Stimulated activated CD8-positive, alpha-beta memory T cell treated with anti-CD3 and anti-CD28 coated beads, Interleukin-2, amount 100 ng/mL, for 1 hour (primary cell): ENCODE measurements at places on chromosomes 11 and 22.

- no peak for DNase-seq
Measured at GRCh38 chr11:69121021-69121420, 34.7 kb upstream of the SMIM38 start.

DNA sequence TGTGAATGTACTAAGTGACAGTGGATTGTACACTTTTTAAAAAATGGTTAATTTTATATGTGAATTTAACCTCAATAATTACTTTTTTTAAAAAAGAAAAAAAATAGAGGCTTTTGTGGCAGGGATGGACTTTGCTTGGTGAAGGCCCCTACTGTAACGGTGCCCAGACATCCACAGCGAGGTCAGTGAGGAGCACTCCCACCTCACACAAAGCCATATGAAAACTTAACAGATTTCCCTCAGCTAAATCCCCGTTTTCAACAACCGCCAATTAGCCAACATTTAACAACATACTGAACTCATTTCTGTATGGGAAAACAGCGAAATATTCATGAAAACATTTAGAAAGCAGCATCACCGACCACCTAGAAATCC is 642 bp upstream of the C11orf58 start:
- DNase-seq: no peak

DNA sequence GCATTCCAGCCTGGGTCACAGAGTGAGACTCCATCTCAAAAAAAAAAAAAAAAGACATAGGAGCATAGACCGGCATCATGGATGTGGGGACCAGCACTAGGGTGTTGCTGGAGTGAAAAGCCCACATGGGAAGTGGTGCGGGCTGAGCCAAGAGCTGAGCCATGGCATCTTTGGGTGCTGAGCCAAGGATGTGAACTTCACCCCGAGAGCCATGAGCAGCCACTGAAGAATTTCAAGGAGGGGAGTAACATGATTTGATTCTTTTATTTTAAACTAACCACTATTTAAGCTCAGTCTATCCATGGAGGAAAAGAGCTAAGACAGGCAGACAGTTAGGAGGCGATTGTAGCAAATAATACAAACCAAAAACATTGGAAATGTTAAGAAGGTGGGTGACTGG is 57.4 kb downstream of the AHNAK start:
- no peak for DNase-seq

GRCh38 chr11:121886005-121886734 is 229.8 kb downstream of the BLID start:
- DNase-seq: no peak

DNA sequence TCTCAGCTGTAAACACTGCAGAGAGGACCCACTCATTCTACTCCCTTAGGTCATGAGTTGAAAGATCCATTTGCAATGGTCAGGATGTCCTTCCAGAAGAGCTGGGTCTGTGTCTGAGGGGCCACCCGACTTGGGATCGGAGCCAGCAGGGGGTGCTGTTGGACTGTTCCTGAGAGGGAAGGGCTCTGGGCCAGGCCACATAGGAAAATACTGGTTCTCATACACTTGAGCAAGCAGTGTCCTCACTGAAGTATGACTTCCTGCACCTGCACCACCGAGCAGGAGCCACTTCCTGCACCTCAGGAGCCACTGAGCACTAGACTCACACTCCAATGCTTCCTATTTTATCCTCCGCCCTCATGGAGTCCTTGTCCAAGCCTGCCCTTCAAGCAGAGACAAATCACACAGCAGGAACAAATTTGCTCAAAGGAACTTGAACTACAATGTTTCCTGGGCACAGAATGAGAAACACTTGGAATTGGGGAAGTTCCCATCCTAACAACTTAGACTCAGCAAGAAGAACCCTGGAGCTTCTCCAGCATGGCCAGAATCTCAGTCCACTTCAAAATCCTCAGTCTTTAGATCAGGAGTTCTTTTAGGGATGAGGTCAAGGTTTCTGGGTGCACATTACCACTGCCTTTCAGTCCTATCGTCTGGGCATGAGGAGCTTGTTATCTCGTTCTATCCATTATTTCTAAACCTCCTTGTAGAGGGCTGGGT is 36.6 kb upstream of the VPREB1 start:
- peak; percentile 74 for DNase-seq

DNA sequence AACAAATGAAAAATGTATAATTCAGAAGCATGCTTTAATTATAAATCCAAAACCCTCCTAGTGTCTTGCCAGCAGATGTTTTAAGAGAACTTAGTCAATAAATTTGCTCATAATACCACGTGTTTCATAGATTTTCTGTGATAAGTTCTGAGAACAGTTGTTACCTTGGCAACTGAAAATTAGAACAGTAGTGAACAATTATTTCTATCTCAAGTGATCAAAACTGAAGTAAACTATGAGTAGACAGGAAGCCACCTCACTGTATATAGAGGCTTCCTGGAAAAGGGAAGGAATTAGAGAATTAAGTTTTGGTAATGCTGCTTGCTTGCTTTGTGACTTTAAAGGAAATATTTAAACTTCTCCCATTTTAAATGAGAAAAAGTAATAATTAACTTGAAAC is 266.0 kb upstream of the ANO3 start:
- DNase-seq: no peak

GRCh38 chr11:103709371-103709770 is 327.1 kb upstream of the DDI1 start:
- DNase-seq: no peak

DNA sequence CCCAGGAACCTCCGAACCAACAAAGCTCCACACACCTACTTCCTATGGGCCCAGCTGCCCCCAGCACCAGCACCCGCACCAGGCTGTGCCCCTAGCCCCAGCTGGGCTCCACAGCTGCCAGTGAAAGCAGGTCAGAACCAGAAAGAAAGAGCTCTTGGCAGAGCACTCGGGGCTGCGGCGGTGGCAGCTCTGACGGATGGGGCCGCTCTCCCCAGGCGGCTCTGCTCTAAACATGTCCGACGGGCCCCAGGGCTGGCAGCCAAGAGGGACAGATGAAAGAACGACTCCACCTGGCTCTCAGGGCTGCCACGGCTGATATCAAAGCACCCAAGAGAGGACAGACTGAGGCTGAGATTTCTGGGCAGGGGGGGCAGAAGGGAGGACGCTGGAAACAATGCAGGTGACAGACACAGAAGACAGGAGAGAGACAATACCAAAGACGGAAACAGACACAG is 25.7 kb downstream of the LRFN4 start:
- DNase-seq: no peak

- no peak for DNase-seq
Measured at GRCh38 chr22:49295851-49296560, 531.7 kb downstream of the BRD1 start.

DNA sequence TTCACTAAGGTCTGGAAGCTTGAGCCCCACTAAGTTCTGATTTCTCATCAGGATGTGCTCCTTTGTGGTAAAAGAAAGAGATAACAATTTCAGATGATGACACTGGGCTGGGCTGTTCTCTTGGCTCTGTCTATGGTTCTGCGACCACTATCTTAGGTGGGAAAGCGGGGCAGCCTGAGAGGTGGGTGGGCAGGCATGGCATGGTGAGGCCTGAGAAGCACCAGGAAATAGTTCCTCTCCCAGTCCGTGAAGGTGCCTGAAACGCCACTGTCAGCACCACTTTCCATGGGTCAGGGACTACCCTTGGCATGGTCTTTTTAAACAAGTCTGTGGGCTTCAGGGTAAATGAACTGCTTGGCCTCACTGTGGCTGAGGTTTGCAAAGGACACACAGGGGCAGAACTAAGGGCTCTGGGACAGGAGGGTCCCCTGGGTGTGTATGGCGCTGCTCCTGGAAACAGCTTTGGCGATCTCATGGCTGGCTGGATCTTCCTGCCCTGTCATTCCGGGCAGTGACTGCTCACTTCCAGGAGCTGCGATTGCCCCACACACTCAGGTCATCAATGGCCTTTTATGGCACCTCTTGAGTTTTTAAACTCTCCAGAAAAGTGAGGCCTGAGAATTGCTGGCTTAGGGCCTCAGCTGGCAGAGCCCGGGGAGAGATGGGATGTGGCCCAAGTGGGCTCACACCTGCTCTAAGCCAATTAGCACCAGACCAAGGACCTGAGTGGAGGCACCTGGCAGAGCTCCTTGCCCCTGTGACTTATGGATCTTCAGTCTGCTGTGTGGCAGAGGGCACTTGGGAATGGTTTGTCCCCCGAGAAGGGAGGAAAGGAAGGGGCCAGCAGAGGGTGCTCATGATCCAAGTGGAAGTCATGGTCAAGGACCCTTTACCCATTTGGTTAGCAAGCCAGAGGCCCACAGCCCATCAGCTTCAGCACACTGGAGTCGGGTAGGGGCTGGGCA is 55.6 kb upstream of the LYVE1 start:
- no peak for DNase-seq

DNA sequence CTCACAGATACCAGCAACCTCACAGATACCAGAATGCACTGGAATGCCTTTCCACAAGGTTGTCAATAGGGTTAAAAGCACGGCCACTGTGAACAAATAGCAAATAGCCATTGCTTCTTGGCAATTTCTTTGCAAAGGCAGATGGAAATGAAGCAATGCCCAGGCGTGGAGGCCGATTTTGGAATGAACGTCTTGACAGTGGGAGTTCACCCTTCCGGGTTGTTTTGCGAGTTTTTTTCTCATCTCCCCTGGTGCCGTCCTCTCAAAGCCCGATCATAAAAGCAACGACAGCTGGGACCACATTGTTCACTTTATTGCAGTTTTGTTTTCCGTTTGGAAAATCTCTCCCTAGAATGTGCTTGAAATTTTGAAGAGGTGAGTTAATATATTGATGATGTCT is 38.0 kb upstream of the CD82 start:
- DNase-seq: no peak

DNA sequence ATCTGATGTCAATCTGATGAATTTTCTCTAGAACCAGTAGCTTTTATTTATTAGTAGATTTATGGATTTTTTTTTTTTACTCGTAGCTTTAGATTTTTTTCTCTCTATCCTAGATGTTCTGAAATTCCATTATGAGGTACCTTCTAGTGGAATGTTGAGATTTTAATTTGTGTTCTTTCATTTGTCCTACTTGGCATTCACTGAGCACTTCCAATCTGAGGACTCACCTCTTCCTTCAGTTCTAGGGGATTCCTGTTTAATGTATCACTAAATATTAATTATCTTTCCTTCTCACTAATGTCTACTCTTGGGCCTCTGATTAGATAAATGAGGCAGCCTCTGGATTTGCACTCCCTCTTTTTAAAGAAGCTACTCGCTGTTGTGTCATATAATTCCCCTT is 40.2 kb upstream of the WNT7B start:
- DNase-seq: no peak

- no peak for DNase-seq
Measured at GRCh38 chr11:2074266-2074825, 64.8 kb downstream of the IGF2 start.

DNA sequence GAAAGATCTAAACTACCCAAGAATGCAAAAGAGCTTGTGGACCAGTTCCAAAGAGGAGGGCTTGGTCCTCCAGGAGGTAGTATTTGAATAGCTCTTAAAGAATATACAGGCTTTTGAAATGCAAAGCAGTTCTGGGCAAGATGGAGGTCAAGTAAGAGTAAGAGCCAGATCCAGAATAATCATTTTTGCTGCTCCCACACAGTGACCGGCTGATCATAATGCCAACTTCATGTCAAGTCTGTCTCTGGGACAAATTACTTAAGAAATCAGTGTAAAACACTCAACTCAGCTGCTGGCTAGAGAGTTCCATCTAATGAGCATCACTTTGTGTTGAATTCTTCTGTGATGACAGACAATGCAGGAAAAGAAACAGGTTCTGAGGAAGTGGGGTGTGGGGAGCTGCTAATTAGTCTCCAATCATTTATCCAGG is 250.9 kb upstream of the NARS2 start:
- no peak for DNase-seq

- no peak for DNase-seq
Measured at GRCh38 chr11:59822989-59823566, 12.5 kb upstream of the MRPL16 start.

GRCh38 chr11:115869780-115870431 is 365.7 kb upstream of the CADM1 start:
- DNase-seq: no peak

GRCh38 chr11:70381350-70381749 is 17.0 kb upstream of the CTTN start:
- DNase-seq: no peak

- no peak for DNase-seq
Measured at GRCh38 chr11:65279279-65279678, 17.5 kb downstream of the POLA2 start.

DNA sequence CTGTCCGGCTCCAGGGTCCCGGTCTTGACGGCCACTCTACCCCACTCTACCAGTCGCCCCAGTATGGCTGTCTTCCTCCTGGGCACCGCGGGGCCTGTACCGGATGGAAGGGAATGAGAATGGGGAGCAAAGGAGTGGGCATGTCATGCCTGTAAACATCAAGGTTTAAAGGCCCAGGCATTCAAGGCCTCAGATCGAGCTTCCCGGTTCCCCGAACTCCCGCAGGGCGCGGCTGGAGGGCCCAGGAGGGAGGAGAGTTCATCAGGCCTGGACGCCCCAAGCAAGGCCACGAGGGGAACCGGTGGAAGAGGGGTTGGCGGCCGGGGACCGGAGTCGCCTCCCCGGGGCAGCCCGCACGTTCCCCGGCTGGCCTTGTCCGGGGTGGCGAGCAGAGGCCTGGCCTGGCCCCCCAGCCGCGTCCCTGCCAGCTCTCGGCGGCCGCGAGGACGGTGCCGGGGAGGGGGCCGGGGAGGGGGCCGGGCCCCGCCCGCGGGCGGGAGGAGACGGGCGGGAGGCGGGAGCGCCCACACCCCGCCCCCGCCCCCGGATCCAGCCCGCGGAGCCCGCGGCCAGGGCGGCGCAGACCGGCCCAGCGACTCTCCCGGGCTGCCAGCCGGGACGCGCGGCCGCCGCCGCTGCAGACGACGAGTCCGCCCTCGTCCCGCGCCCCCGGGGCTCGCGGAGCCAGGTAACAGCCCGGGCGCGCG is at the start of gene CDC42EP1:
Gene CDC42EP1 (plus strand): TSS at position 580 of the 707 bp plus-strand sequence. CDS start 5,870 bp downstream, outside the sequence.
- no peak for DNase-seq

- DNase-seq: no peak
Measured at GRCh38 chr11:60767388-60767811, 10.7 kb downstream of the MS4A15 start.

GRCh38 chr11:65571940-65572339 is 398 bp upstream of the FAM89B start:
- no peak for DNase-seq

- DNase-seq: peak; percentile 65
Measured at GRCh38 chr11:119323532-119324033, 6.7 kb upstream of the MCAM start.

DNA sequence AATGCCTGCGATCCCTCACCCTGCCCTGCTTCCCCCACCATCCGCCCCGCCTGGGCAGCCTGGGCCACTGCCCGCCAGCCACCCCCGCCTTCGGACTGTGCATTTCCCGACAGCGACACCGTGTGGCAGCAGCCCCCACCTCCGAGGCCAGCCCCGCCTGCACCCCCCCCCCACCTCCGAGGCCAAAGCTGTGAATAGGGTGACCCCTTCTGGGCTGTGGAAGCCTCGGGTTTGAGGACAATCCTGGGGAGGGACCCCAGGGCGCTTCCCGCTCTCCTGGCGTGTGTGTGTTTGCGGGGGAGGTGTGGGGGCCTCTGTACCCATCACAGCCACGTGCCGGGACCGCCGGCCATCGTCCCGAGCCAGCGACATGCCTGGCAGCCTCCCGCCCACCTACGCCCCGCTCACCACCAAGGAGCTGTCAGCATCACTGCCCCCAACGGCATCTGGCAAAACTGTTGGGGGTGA is 33.8 kb upstream of the PPARA start:
- peak; percentile 79 for DNase-seq

GRCh38 chr11:60915248-60915914 is 1.4 kb downstream of the TMEM109 start:
- peak; percentile 49 for DNase-seq

- DNase-seq: no peak
Measured at GRCh38 chr11:33778675-33779074, 4.4 kb upstream of the FBXO3 start.
